ENCODE measurements at places on chromosomes 6 and 20.

- DNase-seq: no peak
Measured at GRCh38 chr6:74356391-74356790, 660.4 kb downstream of the CD109 start.

- DNase-seq: no peak
Measured at GRCh38 chr6:97978855-97979271, 695.8 kb upstream of the MMS22L start.

DNA sequence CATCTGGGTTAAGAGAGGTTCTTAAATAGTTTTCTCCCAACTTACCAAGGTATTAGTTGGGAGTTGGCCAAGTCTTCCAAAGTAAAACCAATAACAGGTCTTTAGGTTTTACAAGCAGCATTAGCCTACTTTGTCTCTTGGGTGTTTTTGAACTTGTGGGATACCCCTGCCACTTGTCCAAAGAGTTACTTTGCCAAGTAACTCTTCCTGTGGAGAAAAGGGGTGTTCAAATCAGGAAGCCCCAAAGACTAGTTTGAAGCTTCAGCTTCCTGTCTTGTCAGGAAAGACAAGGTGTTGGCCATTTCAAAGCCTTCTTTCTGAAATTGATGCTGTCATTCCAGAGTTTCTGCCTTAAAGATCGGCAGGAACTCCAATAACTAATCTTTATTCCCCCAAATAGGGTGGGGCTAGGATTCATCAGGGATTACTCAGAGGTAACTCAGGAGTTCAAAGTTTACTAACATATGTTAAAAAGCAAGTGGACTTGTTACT, 822 bp downstream of the RAB22A start:
- no peak for DNase-seq

DNA sequence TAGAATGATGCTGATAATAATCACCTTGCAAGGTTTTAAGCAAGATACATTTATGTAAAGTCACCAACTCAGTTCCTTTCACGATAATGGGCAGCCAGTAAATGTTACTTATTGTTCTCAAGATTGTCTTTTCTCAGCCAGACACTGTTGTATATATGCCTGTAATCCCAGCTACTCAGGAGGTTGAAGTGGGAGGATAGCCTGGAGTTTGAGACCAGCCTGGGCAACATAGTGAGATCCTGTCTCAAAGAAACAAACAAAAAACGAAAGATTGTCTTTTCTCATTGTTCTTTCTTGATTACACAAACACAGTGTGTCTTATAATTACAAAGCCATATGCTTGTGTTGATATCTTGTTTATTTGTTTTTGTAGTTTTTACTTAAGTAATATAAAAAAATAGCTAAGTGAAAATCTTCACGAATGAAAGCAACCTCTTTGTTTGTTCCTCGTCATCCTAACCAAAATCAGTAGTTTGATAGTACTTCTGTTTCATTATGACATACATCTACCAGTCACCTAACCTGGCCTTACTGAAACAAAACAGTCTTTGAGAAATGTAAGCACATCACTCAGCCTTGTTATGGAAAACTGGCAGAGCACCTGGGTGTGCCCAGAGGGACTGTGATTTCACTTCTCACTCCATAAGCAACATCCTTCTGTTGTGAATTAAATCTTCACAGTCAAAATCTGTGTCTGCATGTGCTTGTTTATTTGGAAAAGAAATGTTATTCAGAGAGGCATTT, 436.2 kb upstream of the SOX4 start:
- DNase-seq: no peak

DNA sequence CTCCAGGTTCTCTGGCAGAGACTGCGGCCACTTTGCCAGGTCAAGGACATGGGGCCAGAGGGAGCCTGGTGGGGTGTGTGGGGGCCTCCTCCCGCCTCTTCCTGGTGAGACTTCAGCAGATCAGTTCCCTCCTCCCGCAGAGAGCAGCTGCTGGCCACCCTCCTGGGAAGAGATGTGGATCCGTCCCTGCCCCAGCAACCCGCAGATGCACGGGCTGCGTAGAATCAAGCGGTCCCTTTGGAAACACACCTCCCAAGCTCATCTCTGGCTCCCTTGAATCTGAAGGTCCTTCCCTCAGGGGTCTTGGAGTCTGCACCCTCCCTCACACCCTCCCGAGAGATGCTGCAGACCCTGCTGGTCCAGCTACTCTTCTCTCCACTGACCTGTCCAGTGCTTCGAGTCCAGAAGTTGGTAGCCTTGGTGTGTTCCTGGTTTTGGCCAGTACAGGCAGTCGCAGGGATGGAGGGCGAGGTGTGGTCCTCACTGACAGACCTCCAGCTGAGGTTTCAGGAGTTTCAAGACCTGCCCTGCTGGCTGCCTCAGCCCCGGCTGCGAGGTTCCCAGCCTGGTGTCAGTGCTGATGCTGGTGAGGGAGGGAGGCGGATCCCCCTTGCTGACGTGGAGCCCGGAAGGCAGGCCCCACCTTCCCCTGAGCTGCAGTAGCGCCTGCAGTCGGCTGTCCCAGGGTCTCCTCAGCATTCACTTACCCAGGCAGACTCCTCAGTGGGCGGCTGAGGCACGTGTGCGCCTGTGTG, at the start of gene NPBWR2:
Gene NPBWR2, minus strand, starts transcription at position 585 of the 755 bp plus-strand sequence. CDS start 734 bp downstream, outside the sequence.
- no peak for DNase-seq

DNA sequence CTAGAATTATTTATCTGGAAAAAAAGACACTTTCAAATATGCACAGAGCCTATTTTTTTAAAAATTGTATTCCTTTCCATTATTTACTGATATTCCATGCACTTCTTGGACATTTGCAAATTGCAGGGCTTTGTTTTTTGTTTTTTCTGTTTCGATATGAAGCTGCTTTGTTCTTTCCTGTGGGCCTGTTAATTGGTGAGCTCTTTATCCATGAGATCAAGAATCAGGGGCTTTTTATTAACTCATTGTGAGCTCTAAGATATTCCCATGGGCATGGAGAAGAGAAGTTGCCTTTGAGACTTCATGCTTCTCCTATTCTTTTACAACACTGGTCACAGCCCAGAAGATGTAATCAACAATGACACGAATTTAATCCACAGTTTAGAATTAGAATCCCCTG, 145.1 kb downstream of the SAMD5 start:
- DNase-seq: no peak

DNA sequence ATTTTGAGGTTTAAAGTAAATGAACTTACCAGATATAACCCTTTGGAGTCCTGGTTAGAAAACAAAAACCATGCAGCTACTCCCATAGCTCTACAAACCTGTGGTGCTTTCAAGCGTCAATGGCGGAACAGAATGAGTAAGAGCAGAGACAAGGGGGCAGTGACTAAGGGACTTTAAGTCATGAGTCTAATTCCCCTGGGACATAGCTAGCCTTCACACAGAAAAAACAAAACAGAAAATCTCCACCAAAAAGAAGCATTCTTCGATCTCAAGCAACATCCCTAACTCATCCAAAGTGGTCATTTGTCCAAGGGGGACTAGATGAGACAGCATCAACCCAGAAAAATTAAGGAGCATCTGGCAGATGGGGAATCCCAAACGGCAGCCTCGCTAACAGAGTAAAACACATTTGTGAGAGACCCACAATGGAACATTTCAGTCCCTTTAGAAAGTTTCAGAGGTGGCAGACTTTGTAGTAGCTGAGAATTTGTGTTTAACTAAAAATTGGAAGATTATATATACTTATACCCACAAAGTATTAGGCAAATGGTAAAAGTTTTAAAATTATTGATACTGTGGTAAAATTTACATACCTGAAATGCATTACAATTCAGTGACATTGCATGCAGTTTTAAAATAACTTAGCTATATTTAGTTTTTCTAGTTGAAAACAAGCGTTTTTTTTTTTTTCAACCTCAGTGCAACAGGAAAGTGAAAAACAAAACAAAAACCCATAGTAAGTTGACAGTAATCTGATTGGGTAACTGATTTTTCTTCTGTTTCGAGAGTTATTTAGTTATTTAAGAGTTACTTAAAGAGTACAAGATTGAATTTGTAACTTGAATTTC, 67.5 kb downstream of the KCNQ5 start:
- no peak for DNase-seq

DNA sequence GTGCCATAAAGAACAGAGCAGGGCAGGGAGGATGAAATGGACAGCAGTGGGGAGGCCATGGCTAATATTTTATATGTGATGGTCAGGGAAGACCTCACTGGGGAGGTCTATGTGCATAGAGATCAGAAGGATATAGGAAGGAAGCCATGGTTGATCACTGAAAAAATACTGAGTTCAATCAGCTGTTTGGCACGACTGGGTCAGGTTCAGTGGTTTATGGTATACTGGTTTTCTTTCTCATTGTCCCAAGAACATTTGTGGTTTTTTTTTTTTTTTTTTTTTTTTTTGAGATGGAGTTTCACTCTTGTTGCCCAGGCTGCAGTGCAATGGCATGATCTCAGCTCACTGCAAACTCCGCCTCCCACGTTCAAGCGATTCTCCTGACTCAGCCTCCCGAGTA, 78.3 kb upstream of the TIAM2 start:
- DNase-seq: no peak

GRCh38 chr6:107543088-107543487, 53.2 kb downstream of the SOBP start:
- DNase-seq: no peak

All from stimulated activated CD4-positive, alpha-beta T cell treated with anti-CD3 and anti-CD28 coated beads, Interleukin-1b, Interleukin-23, amount 100 ng/mL, for 1 hour (primary cell).